ENCODE measurements at places on chromosomes 7 and 10.

DNA sequence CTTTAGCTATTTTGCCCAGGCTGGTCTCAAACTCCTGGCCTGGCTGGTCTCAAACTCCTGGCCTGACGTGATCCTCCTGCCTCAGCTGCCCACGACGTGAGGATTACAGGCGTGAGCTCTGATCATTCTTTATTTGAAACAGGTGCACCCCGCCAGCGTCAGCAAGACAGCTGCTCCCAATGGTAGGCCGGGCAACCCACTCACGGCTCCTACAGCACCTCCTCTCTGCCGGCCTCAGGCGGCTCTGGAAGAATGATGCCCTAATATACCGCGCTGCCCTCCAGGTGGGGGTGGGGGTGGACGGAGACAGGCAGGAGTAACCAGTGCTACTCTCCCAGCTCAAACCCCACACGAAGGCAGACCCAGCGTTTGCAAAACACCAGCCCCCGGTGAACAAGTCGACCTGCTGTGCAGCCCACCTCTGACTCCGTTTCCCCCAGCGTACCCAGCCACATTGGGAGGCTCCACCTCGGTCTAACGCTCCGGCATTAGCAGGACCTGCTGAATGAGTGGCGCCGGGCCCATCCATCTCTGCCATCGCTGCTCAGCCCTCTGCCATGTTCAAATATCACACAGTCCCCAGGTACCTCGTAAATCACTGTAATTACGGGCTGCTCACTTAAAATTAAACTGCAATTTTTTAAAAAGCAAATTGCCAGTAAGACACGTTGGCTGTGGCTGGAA, 148.6 kb downstream of the ELFN1 start:
- DNase-seq: no peak

- DNase-seq: no peak
These were observed 47.4 kb downstream of the ZMYND11 start for GRCh38 chr10:182441-183201.

- no peak for DNase-seq
These were observed 430.3 kb upstream of the AKR1E2 start for GRCh38 chr10:4395731-4396130.

DNA sequence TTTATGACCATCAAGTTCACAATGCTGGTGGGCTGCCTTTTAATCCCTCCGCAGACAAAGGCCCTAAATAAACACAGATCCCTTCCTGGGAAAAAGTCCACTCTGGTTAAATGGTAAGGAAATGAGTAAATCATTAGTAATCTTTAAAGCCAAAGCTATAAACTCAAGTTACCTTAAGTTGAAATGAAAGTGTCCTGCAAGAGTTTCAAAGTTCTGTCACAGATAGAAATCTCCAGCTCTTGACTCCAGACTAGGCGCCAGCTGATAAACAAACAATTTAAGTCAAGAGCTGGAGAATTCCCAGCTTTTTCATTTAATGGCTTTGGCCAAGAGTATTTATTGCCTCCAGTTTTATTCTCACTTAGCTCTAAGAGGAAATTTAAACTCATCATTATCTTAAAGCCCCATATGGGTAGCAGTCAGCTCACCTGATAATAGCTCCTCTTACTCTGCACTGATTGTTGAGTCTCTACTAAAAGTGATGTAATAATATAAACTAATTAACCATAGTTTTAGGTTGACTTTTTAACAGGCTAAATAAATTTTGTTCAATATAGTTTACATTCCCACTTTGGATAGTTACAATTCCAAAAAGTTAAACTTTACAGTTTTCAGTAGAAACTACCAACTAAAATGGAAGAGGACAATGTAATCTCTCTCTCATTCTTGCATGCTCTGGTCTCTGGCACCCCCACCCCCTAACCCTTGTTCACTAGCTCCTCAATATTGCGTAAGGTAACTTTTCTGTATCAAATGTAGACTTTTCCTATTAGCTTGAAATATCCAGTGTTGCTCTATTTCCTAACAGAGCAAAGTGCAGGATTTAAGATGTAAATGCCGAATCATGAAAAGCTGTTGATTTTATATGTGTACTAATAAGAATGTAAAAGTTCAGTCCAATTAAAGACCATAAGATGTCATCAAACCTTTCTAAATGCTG, 56.1 kb downstream of the HIBADH start:
- no peak for DNase-seq

- DNase-seq: no peak
These were observed 300.0 kb upstream of the NRG3 start for GRCh38 chr10:81575036-81575435.

DNA sequence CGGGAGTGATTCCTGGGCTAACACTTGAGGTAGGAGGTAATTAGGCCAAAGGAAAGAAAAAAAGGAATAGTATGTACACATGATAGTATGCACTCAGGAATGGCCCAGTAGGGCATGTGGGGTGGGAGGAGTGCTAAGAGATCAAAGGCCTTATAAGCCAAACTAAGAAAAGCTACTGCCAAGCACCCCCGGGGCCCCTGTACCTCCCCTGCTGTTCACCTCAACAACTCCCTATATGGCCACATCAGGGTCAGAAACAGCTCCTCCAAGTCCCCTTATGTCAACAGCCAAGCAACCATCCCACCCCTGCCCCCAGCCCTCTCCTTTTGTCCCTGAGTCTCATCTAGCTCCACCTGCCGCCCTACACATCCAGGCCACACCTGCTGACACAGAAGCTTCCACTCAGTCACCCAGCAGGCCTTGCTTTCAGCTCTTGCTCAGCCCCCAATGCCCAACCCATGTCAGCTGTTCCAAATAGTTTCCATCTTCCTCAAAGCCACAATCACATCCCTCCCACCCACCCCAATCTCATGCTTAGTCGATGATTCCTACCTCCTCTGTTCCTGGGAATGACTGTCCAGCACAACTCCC, 80.2 kb downstream of the SORBS1 start:
- DNase-seq: no peak

DNA sequence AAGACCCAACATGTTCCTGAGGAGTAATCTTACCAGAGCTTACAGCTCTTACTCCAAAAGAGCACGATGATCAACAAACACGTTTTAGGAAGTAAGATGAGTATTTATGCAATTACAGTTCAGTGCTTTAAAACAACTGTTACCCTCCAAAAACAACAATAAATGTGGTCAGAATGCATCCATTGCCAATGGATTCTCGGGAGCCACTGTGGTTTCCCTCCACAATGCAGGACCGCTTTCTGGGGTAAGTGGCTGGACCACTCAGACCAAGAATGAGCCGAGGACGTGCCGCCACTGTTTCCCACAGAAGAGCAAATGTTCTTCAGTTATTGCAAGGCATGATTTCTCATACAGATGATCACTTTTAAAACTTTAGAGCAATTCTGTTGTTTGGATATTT, 232.3 kb upstream of the MKLN1 start:
- no peak for DNase-seq

DNA sequence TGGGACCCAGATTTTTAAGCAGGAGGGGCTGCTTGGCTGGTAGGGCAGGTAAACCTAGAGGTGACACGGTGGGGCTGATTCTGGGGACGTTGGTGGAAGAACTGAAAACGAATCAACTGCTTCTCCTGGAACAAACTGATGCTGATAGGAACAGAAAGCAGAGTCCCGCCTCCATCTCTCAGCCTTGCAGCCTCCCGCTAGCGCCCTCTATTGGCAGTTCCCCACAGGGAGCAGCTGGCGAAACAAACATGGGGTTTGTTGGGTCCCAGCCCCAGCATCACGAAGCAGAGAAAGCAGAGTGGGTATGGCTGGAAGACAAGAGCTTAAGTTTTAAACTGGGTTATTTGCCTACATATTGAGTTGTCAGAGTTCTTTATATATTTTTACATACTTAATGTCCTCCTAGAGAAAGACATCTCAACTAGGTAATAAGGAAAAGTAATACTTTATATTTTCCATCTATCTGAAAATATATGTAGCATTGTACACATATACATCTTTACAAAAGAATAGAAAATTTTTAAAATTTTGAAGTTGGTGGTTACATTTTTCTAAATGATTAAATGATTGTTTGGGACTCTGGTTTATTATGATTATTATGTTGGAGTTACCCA, 42.3 kb upstream of the FOXI2 start:
- no peak for DNase-seq

GRCh38 chr7:13282377-13282980, 595.0 kb downstream of the ARL4A start:
- DNase-seq: no peak

DNA sequence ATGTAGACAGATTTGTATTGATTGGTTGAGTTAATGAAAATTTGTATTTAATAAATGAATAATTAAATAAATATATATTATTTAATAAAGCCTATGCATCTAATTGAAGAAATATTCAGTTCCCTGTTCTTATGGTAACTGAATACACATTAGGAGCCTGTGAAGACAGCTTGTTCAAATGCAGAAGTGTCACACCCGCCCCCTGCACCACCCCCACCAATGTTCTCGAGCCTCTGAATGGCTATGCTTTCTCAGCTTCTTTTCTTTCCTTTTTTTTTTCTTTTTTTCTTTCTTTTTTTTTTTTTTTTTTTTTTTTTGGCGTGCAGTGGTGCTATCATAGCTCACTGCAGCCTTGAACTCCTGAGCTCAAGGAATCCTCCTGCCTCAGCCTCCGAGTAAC, 38.3 kb upstream of the PARD3 start:
- no peak for DNase-seq

DNA sequence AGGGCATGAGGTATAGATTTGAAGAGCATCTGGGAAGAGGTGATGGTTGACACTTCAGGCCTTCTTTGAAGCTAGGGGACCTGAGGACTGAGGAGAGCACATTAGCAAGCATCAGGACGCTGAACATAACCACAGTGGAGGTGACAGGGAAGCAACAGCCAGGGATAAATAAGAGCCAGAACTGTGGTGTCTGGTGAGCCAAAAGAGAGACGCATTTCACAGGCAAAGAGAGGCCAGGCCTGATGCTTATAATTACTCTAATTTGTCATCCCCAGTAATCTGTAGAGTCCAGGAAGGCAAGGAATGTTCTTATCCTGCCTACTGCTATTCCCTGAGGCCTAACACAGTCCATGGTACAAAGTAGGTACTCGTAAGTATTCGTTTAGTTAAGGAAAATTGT, 10.4 kb upstream of the FAS start:
- no peak for DNase-seq

- no peak for DNase-seq
These were observed 27.9 kb upstream of the BNIP3 start for GRCh38 chr10:132009575-132009974.

DNA sequence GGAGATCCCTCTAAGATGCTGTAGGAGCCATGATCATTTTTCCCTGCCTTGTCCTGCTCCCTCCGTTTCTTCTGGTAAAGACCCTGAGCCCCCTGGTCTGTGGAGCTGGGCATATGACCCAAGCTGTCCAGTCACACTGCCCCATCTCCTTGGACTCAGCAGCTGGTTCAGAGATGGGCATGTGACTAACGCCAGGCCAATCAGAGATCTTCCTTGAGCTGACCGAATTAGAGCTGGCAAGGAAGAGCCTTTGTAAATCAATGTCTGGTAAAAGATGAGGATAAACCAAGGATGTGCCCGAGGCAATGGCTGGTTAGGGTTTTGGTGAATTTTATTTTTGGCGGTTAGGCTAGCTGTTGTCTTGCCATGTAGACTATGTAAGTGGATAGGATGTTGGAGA, 173.3 kb downstream of the LCOR start:
- no peak for DNase-seq

DNA sequence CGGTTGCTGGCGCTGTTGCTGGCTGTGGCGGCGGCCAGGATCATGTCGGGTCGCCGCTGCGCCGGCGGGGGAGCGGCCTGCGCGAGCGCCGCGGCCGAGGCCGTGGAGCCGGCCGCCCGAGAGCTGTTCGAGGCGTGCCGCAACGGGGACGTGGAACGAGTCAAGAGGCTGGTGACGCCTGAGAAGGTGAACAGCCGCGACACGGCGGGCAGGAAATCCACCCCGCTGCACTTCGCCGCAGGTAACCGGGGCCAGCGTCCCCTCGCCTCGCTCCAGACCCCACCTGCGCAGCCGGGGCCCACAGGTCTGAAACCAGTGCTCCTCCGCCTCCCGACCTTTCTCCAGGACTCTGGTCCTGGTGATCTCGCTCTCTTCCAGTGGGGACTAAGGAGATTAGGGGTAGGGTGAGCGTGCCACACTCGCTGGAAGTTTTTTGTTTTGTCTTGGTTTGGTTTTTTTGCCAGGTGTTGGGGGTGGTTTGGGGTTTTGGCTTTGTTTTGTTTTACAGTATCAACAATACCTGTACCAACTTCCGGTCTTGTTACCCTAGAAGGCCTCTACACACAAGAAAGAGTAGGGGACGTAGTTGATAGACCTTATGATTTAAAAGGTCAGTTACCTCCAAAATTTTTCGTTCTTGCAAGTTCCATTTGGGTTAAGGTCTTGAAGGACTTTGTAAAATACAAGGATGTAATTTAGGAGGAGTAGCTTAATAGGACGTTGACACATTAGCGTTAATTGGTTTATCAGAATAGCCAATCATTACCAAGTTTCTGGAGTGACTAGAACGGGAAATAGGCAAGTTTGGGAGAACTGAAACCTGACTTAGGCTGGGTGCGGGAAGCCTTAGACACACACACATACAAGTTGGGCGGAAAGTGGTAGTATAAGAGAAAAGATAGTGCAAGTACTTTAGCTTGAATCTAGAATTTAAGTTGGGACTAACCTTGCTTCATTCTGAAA, 704 bp downstream of the TNKS2 start:
- peak; percentile 47 for DNase-seq

DNA sequence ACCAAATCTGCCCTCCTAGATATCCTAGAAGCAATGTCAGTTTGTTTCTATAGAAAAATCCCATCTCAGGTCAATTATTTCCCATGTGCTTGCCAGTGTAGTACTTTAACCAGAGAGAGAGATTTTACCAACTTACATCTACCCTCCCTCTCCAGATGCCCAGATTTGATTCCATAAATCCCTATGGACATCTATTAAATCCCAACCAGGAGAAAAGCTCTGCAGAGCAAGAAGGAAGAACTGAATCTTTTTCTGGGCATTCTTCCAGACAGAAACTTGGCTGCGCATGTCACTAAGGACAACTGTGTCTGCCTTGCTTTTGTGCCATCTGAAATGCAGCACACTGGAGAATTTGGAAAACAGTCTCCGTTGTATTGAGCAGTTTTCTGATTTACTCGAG, 597.6 kb downstream of the SORCS1 start:
- no peak for DNase-seq

DNA sequence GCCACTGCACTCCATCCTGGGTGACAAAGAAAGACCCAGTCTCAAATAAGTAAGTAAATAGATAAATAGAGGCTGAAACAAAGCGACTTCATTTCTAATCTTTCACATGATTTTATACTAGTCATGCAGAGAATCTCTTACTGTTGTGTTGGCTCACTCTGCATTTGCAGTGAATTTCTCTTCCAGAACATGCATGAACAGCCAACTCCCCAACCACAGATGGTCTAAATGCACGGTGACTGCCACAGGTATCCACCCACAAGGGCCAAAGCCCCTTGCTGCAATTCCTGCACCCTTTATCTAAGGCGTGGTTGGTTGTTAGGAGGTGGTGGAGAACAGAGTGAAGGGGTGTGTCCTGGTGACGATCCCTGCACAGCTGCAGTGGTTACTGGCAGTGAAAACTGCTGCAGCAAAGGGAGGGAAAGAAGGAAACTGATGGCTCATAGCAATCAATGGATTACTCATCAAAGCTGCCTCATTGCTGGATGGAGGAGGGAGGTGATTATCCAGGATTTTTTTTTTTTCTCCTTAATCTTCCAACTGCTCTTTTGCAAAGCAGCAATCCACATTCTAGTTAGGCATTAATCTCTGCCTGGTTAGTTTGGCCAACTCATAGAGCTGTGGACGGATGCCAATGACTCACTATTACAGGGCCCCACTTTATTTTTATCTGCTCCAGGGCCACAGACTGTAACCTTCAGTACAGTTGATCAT, 50.6 kb downstream of the PRTFDC1 start:
- no peak for DNase-seq

Measured in activated CD8-positive, alpha-beta memory T cell treated with anti-CD3 and anti-CD28 coated beads, Interleukin-2, amount 50 U/mL, for 4 hours (primary cell).